ENCODE measurements at places on chromosomes 16 and 17. TPM values are rescaled to one million over a fixed set of nuclear protein-coding genes. Genes with fewer than 3 reads are reported as not detected.

Gene SSTR5
- 0.32 TPM for total RNA-seq

Gene PRR14
- 44.8 TPM for total RNA-seq

Gene CACNG5
- 0.22 TPM for total RNA-seq

- DNase-seq, result no peak
Observed at GRCh38 chr16:68992521-68992920, 112.9 kb upstream of the HAS3 start.

- DNase-seq, result no peak
Observed at GRCh38 chr16:57945740-57946138, 25.2 kb downstream of the CNGB1 start.

DNA sequence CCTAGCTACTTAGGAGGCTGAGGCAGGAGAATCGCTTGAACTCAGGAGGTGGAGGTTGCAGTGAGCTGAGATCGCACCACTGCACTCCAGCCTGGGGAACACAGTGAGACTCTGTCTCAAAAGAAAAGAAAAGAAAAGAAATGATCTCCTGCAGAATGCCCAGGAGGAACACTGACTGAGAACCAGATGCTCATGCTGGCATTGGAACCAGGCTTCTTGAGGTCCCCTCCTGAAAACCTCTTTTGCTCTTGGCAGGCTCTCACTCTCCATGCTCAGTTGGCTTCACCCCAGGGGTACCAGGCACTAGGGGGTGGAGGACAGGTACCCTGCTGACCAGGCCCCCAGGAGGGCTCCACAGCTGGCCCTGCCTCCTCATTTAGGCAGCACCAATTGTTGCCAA is 8.5 kb upstream of the TNFRSF17 start:
- DNase-seq, result no peak

GRCh38 chr17:182050-182751 is 751 bp upstream of the DOC2B start:
- DNase-seq, result peak; percentile 93

GRCh38 chr16:88593061-88593460 is 22.9 kb downstream of the ZC3H18 start:
- DNase-seq, result no peak

GRCh38 chr17:327971-328370 is 24.6 kb downstream of the RPH3AL start:
- no peak for DNase-seq

Measured in pancreas (tissue), 10 donors.